ENCODE measurements at places on chromosomes 16 and 17.

GRCh38 chr17:81510785-81511553 lies 1.6 kb downstream of the ACTG1 start:
- DNase-seq, result no peak

DNA sequence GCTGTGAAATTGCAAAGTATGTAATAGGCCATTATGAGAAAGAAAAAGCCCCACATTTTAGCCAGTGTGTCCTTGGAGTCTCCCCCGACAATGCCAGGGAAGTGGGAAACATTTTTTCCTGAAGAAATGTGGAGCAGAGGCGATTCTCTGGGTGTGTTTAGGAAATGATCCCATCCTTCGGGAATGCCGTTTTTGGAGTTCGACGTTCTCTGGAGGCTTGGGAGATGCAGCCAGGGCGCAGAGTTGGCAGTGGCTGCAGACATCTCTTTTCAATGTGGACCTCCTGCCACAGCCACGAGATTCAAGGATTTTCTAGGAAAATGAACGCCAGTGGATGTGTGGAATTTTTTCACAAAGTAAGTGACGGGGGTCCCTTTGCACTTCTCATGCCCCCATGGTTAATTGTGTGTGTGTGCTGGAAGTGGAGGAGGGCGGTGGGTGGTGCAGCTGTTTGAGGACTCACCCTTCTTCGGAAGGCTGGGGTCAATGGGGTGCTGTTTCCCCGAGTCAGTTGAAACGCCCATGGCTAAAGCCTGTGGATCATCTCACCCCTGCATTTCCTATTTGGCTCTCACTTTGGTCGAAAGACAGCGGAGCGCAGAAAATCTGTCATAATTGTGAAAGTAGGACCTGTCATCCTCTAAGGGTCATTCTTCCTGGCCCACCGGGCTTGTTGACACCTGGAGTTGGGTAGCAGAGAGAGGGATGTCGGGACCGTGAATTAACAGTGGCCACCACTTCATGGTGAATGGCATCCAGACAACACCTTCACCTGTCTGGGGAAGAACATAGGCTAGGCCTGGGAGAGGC lies 73.2 kb downstream of the CMIP start:
- no peak for DNase-seq

DNA sequence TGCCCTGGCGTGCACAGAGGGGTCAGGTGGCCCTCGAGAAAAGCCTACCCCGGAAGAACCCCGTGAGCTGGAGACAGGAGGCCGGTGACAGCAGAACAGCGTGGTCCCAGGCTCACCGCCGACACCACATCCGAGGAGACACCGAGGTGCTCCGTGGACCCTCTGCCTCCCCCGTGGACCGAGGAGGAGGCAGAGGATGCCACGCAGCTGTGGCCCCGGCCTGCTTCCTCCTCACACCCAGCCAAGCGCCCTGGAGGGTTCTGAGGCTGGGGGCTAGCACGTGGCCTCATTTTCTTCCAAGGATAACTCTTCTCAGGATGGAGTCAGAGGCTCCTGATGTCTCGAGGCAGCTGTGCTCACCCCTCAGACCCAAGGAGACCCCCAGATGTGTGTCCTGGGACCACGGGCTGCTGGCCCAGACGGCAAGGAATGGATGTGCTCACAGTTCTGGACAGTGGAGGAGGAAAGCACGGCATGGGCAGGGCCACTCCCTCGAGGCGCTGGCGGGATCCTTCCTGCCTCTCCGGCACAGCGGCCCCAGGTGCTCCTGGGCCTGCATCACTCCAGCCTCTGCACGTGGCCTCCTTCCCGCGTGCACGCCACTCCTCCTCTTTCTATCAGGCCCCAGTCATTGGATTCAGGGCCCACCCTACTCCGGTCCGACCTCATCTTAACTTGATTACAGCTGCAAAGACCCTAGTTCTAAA lies 4.4 kb upstream of the PVALEF start:
- no peak for DNase-seq

DNA sequence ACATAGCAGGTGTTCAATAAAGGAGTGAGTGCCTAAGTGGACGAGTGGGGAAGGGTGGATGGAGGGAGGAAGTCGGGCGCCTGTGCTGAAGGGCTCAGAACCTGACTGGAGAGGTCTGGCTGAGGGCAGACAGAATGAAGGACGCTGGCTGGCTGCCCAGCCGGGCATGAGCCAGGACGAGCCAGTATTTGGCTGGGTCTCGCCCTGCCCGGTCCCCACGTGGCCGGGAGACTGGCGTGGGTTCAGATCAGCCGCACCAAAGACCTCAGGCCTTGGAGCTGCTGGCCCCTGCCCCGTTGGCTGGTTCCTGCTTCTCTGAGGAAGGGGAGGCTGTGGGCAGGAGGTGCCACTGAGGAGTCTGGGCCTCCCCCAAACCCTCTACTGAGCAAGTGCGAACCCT lies 79.8 kb downstream of the ENGASE start:
- no peak for DNase-seq

DNA sequence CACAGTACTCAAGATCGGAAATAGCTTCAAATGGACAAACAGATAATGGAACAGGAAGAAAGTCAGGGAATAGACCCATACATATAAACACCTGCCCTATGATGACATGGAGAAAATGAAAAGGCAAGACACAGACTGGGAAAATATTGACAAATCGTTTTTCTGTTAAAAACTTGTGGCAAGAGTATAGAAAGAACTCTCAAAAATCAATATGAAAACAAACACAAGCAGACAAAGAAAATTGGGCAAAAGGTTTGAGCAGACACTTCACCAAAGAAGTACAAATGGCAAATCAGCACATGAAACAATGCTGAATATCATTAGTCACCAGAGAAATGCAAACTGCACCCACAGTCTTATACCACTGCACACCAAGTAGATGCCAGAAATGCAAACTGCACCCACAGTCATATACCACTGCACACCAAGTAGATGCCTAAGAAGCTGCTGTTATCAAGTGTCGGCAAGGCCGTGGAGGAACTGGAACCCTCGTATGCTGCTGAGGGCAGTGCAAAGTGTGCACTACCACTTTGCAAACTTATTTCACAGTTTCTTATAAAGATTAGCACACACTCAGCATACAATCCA lies 123.5 kb upstream of the CHMP6 start:
- no peak for DNase-seq

- DNase-seq, result no peak
Measured at GRCh38 chr16:77335652-77336234, 99.1 kb downstream of the ADAMTS18 start.

- DNase-seq, result no peak
Measured at GRCh38 chr16:4109250-4109736, 6.9 kb downstream of the ADCY9 start.

GRCh38 chr17:10162096-10162495 lies 36.3 kb downstream of the GAS7 start:
- no peak for DNase-seq

DNA sequence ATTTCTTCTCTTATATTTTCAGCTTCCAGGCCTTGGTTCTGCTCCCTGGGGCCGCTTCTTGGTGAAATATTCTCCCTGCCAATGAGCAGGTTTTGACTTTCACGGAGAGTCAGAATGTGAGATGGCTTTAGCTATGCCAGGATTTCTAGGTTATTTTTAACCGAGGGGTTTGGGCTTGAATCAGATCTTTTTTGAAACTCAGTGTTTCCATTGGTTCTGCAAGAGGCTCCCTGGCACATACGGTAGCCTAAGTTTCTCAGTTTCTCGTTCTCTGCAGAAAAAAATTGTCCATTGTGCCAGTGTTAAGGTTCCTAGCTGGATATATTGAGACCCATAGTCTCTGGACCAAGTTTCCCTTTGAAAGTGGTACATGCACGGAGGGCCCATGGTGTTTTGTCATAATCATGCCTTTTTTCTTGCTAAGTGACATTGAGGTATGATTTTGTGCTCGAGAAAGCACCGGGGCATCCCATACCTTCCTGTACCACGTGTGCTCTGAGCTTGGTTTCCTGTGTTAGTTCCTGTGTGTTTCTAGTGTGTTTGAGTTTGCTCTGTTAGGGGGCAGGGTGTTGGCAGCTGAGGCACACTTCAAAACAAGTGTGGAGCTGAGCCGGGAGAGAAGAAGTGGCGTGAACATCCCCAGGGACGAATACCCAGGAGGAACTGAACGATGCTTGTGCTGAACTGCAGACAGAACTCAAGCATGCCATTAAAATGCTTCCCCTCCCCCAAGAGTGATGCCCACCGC lies 127.2 kb downstream of the HS3ST3B1 start:
- DNase-seq, result no peak
